ENCODE measurements at places on chromosomes 2 and 18.

GRCh38 chr2:127000937-127001336 lies 102.2 kb downstream of the TEX51 start:
- DNase-seq: no peak

- DNase-seq: no peak
Measured at GRCh38 chr2:237491515-237492118, 4.6 kb downstream of the MLPH start.

DNA sequence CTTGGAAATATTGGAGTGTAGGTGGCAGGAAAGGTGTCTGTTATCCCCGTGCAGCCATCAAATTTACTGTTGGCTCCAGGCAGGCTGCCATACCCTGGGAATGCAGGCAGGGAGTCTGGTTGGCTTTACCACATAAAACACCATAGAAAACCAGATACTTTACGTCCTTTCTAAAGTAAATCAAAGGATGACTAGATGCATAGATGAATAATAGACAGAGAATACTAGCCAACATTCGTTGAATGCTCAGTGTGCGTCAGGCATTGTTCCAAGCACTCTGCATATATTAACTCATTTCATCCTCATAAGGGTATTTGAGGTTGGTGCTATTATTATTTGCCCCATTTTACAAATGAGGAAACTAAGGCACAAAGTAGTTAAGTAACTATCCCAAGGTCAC lies 65.2 kb downstream of the VSNL1 start:
- no peak for DNase-seq

- DNase-seq: no peak
Measured at GRCh38 chr2:138902239-138902871, 122.2 kb upstream of the NXPH2 start.

DNA sequence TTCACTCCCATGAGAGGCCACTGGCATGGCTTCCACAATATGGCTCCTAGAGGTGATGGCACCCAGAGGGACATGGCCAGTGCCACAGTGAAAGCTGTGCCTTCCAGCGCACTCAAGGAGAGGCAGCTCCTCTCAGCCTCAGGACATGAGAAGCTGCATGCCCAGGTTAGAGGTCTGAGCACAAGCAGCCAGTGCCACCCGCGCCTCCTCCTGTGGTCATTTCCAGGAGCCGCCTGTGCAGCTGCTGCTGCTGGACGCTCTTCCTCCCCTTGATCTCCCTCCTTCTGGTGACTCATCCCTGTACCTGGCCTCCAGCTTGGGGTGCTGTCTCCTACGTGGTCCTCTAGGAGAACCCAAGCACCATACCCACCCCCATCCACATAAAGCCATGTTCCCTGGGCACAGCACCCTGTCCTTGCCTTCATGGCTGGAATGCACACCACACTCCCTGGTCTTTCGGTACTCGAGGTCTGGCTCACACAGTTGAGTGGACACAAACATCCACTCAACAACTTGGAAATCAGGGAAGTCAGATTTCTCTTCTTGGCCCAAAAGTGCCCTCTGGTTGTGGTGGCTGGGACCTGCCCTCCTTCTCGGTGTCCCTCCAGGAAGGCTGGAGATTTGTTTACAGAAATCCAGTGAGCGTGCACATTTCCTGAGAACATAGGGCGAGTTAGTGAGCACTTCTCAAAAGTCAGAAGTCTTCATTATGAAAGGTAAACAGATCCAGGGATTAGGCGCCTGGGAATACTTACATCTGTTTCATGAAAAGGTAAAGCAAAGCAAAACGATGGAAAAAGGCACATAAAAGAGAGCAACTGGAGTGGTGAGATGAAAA lies 96.7 kb downstream of the EIPR1 start:
- no peak for DNase-seq

GRCh38 chr2:64750817-64751285 lies 97.1 kb upstream of the SERTAD2 start:
- peak; percentile 97 for DNase-seq

DNA sequence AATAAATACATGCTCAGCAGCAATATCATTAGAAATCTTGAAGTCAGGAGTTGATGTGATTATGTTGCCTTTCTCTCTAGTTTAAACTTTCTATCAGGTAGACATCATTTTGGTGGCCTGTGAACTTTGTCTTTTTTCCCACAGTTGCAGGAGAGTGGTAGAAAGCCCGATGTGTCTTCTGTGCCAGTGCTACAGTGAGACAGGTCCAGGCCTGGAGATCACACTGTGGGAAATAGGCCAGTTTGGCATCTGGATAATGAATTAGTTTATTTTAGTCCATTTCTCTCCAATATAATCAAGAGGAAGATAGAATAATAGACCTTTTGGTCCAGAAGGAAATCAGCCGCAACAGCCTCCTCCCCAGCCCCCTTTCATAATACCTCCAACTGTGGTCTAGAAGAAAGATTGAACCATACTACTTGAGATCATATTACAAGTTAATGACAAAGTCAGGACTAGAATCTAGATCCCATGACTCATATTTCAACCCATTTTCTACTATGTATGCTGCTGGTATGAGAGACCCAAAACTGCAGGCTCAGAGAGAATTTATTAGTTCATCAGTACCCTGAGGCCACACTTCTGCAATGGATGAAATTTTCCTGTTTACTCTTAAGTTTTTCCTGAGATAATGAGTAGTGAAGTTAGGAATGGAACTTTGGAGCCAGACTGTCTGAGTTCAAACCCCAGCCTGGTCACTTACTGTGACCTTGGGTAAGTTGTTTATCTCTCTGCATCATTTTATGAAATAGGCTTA lies 20.6 kb downstream of the KCMF1 start:
- no peak for DNase-seq

DNA sequence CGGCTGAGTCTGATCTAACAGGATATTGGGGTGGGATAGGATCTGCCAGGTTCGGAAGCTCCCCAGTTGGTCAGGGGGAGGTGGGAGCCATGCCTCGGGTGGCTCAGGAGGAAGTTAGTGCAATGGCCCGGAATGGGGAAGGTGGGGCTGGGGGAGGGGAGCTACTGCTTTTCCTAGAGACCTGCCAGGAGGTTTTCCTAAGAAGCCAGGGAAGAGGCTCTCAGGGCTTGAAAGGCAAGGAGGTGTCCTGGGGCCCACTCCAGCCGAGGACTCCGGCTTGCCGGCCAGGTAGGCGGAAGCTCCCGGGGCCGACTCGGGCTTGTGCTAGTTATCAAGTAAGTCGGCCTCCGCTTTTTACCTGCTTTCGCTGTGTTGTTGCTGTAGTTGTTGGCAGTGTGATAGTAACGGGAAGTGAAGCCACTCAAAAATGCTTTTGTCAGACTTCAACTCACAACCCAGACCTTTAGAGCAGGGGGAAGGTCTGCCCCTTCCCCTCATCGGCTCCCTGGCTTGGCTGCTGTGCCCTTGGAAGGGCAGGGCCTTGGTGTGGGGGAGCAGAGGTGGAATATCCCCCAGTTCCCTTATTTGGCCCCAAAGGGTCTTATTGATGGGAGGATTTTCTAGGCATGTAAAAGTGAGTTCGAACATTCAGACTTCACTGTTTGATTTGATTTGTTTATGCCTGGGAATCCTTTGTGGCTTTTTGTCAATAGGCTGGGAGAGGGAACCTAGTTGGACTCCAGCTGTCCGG lies 5.4 kb downstream of the GDF7 start:
- no peak for DNase-seq

- DNase-seq: no peak
Measured at GRCh38 chr2:113123726-113124125, 3.7 kb upstream of the IL1RN start.
